ENCODE measurements at places on chromosomes 6 and 20. TPM values are rescaled to one million over a fixed set of nuclear protein-coding genes. Genes with fewer than 3 reads are reported as not detected.

DNA sequence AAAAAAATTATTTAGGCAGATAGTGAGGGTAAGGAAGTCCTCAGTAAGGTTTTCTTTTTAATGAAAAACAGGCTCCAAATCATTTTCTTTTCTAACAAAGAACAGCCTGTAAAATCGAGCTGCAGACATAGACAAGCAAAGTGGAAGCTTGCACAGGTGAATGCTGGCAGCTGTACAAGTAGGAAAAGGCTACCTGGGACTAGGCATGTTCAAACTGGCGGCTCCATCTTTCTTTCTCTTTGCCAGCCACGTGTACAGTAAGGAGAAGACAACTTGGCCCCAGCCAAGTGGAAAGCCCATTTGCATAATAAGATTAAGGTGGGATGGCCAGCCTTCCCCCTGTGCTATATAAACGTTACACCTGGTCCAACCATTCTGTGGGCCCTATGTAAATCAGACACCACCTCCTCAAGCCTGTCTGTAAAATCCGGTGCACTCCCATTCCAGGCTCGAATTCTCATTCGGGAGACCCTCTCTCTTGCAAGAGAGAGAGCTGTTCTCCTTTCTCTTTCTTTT, 27.0 kb upstream of the SLC2A12 start:
- H3K4me1 ChIP-seq, result peaks cover 16% of the 10 kb centered on the region
- H3K36me3 ChIP-seq, result 0 out of 2 replicates have a peak, but pooled peaks cover 4% of the 10 kb centered on the region

GRCh38 chr6:134925800-134926199, 24.1 kb downstream of the ALDH8A1 start:
- peaks cover 3% of the 10 kb centered on the region for H3K27me3 ChIP-seq
- H3K4me1 ChIP-seq, result peaks cover 16% of the 10 kb centered on the region
- no peak overlapping the region for H3K4me3 ChIP-seq

DNA sequence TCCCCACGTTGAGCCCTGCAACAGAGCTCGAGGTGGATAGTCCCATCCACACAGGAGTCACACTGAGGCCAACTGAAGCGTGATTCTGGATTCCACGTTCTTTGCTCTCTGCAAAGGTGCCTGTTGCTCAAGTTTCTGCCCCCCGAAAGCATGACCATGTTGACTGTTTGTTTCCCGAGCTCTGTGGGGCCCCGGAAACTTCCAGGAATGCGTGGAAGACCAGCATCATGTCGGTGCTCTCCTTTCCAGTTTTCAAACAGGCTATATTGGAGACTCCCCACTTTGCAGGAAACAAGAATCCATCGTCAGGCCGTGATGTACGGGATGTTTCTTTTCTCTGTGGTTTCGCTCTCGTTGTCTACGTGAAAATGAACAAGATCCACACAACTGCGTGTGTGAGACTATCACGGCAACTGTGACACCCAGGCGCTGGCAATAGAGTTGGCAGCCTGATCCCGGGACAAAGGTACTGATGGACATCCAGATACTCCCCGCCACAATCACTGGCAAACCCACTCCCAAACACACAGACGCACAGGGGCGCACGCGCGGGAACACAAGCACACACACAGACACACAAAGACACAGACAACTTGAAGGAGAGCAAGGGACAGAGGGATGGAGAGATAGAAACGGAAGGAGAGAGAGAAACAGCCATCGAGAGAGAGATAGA, 444.6 kb upstream of the DEFB115 start:
- H3K27me3 ChIP-seq, result peaks cover 14% of the 10 kb centered on the region
- peaks cover 14% of the 10 kb centered on the region for H3K36me3 ChIP-seq
- DNase-seq, result no peak
- no peak overlapping the region for H3K27ac ChIP-seq
- H3K4me3 ChIP-seq, result no peak overlapping the region
- no peaks in the 10 kb centered on the region for H3K4me1 ChIP-seq

Gene GJA1
- total RNA-seq, result 98.7 TPM

DNA sequence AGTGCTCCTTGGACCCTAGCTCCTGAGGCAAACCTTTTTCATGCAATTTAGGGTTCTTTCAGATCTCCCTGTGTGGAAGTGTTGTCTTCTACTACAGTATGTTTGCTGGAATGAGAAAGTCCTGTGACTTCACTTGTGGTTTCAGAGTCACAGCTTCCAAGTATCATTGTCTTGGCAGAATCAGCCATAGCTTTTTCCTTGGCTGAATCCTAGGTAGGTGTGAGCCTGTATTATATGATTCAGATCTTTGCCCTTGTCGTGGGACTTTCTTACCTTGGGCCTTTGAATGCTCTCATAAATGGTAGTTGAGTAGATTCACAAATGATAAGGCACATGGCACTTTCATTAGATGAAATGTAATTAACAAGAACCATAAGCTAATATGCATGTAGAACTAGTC, 16.5 kb downstream of the CARMIL1 start:
- peaks cover 2% of the 10 kb centered on the region for H3K27me3 ChIP-seq
- DNase-seq, result peak; percentile 17
- H3K4me3 ChIP-seq, result no peak overlapping the region
- H3K4me1 ChIP-seq, result peaks cover 32% of the 10 kb centered on the region
- H3K36me3 ChIP-seq, result no peaks in the 10 kb centered on the region

Gene HLA-DOA
- not detected for total RNA-seq

Gene LMBRD1
- total RNA-seq, result 19.9 TPM

- H3K4me1 ChIP-seq, result no peaks in the 10 kb centered on the region
- no peak overlapping the region for H3K27ac ChIP-seq
- H3K4me3 ChIP-seq, result no peak overlapping the region
- DNase-seq, result no peak
- no peaks in the 10 kb centered on the region for H3K27me3 ChIP-seq
- no peaks in the 10 kb centered on the region for H3K36me3 ChIP-seq
Observed at GRCh38 chr20:42419814-42420532, 769.7 kb downstream of the PTPRT start.

Gene BPIFB4
- total RNA-seq, result not detected

Gene SEL1L2
- not detected for total RNA-seq

Gene PRL
- not detected for total RNA-seq

- peaks cover 64% of the 10 kb centered on the region for H3K36me3 ChIP-seq
- H3K4me1 ChIP-seq, result peaks cover 88% of the 10 kb centered on the region
- peak; percentile 95 for DNase-seq
- no peaks in the 10 kb centered on the region for H3K27me3 ChIP-seq
Observed at GRCh38 chr6:75275067-75275466, 9.5 kb downstream of the TMEM30A start.

Gene SNX3
- 160 TPM for total RNA-seq

Gene MAD2L1BP
- 26.0 TPM for total RNA-seq

Gene KCNG1
- total RNA-seq, result 5.7 TPM

DNA sequence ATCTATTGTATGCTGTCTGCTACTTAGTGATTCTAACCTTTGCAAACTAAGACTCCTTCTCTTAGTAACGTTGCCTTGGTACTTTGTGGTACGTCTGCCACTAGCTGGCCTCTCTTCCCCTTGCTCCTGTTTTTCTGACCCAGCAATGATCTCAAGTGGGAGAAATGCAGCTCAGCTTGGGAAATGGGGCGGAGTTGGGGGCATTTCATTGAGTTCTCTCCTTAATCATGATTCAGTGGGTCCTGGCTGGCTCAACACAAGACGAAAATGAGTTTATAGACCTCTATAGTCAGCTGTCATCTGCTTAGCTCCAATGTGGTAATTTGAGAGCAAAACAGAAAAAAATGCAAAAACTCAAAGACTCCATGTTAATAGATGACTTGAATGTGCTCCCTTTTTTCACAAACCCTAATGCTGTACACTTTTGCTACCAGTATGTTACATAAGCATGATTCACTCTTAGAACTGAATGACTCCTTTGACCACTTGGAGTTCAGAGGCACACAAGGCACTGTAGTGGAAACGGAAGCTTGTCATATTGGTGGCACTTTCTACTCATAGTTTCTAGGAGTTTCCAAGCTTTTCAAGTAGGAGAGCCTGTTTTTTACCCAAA, 55.3 kb upstream of the SOX4 start:
- no peak for DNase-seq
- no peak overlapping the region for H3K4me3 ChIP-seq
- H3K36me3 ChIP-seq, result no peaks in the 10 kb centered on the region
- peaks cover 6% of the 10 kb centered on the region for H3K27me3 ChIP-seq

Gene SPATS1
- not detected for total RNA-seq

Gene OR2J3
- total RNA-seq, result not detected

GRCh38 chr20:63702036-63702665, 5.6 kb downstream of the ARFRP1 start:
- no peak for DNase-seq
- peaks cover 27% of the 10 kb centered on the region for H3K4me1 ChIP-seq
- H3K36me3 ChIP-seq, result peaks cover 12% of the 10 kb centered on the region

Gene ADTRP
- 0.66 TPM for total RNA-seq

GRCh38 chr6:64293298-64293697, 657.7 kb downstream of the PHF3 start:
- H3K4me3 ChIP-seq, result no peak overlapping the region
- H3K4me1 ChIP-seq, result no peaks in the 10 kb centered on the region
- H3K36me3 ChIP-seq, result no peaks in the 10 kb centered on the region
- H3K27me3 ChIP-seq, result no peaks in the 10 kb centered on the region

DNA sequence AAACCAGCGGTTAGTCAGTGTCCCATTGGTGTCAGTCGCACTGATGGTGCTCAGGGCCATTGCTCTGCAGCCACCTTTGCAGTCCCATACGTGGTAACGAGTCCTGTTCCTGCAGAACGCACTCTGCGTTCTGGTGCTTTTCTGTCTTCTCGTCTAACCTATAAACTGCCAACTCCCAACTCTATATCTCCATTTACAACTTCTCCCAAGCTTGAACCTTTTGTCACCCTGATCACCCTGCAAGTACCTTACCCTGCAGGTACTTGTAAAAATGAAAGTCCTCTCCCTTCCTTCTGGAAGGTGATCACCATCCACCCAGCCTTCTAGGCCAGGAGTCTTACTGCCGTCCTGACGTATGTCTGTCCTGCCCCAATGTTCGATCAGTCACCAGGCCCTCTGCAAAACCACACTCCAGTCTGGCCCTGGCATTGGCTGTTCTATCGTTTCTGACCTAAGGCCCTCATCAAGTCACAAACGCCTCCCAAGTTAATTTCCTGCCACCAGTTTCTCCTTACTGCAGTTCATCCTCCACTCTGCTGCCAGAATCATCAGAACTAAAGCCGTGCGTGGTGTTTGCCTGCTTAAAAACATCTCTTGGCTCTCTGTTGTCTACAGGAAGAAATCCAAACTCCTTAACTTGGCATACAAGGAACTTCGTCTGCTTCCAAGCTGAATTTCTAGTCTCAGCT, 7.9 kb downstream of the RREB1 start:
- H3K4me3 ChIP-seq, result no peak overlapping the region
- peaks cover 63% of the 10 kb centered on the region for H3K4me1 ChIP-seq
- H3K36me3 ChIP-seq, result peaks cover 10% of the 10 kb centered on the region
- H3K27me3 ChIP-seq, result peaks cover 5% of the 10 kb centered on the region
- H3K27ac ChIP-seq, result peak overlapping the region; percentile 44
- DNase-seq, result no peak

GRCh38 chr6:138680085-138680484, 93.5 kb upstream of the CCDC28A start:
- peaks cover 27% of the 10 kb centered on the region for H3K4me1 ChIP-seq
- no peak for DNase-seq
- H3K27me3 ChIP-seq, result no peaks in the 10 kb centered on the region
- no peaks in the 10 kb centered on the region for H3K36me3 ChIP-seq
- no peak overlapping the region for H3K4me3 ChIP-seq

DNA sequence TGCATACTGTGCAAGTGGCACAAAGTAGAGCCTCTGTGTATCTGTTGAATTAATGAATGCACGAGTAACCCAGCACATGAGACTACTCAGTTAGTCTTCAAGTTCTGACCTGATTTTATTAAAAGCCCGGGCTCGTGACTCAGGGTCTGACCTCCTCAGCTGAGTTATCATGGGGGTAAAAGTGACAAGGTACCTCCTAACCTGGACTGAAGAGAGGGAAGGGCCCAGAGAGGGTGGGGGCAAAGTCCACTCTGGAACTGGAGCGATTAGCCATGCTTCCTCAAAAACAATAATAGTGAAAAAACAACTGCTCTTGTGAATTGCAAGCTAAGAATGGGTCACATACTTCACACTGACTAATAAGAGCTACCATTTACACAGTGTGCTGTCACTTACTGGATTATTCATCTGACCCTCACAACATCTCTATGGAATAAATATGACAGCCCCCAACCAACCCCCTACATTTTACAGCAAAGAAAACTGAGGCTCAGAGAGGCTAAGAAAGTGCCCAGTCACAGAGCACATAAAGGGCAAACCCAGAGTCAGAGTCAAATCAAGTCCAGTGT, 26.7 kb downstream of the TRERF1 start:
- H3K36me3 ChIP-seq, result peaks cover 26% of the 10 kb centered on the region
- H3K4me3 ChIP-seq, result no peak overlapping the region
- H3K27me3 ChIP-seq, result peaks cover 2% of the 10 kb centered on the region
- no peak for DNase-seq

Gene GSTA2
- total RNA-seq, result not detected

DNA sequence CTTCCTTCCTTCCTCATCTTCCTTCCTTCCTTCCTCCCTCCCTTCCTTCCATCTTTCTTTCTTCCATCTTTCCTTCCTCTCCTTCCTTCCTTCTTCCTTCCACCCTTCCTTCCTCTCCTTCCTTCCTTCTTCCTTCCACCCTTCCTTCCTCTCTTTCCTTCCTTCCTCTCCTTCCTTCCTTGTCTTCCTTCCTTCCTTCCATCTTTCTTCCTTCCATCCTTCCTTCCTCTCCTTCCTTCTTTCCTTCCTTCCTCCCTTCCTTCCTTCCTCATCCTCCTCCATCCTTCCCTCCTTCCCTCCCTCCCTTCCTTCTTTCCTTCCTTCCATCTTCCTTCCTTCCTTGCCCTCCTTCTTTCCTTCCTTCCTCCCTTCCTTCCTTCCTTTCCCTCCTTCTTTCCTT, 361.4 kb upstream of the TSHZ2 start:
- no peaks in the 10 kb centered on the region for H3K4me1 ChIP-seq
- H3K27me3 ChIP-seq, result no peaks in the 10 kb centered on the region
- no peak overlapping the region for H3K27ac ChIP-seq

- DNase-seq, result no peak
- H3K4me3 ChIP-seq, result no peak overlapping the region
- no peak overlapping the region for H3K27ac ChIP-seq
- H3K36me3 ChIP-seq, result no peaks in the 10 kb centered on the region
Observed at GRCh38 chr20:22863826-22864225, 171.3 kb upstream of the SSTR4 start.

Gene FAM209A
- not detected for total RNA-seq

GRCh38 chr6:167115054-167115453, 7.8 kb upstream of the CCR6 start:
- H3K27ac ChIP-seq, result no peak overlapping the region
- no peaks in the 10 kb centered on the region for H3K4me1 ChIP-seq
- no peak overlapping the region for H3K4me3 ChIP-seq
- no peak for DNase-seq
- H3K27me3 ChIP-seq, result 0 out of 2 replicates have a peak, but pooled peaks cover 3% of the 10 kb centered on the region

All from HFFc6 (cell line).